ENCODE measurements at places on chromosomes 5 and 9. TPM values are rescaled to one million over a fixed set of nuclear protein-coding genes. Genes with fewer than 3 reads are reported as not detected.

The SETX gene
- total RNA-seq = 73.9 TPM

DNA sequence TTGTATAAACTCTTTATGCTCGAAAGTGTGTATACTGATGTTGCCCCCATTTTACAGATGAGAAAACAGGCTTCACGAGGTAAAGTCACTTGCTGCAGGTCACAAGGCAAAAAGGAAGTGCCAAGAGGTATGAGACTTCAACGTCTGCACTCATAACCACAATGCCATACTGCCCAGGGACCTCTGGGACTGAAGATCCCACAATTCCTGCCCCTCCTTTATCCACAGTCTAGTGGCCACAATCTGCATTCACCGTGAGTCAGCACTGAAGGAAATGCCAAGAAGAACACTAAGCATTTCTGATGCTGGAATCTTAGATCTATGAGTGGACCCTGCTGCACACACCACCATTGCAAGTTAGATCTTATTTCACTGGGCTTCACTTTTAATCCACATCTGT, 37.3 kb downstream of the MED27 start:
- peak; percentile 84 for DNase-seq

The PDE8B gene
- total RNA-seq = not detected

The LRRC70 gene
- total RNA-seq = 1.6 TPM

The UNC13B gene
- total RNA-seq = 16.8 TPM

All from bronchial epithelial cell (primary cell).